ENCODE measurements at places on chromosomes 5 and 9.

GRCh38 chr9:107221321-107221720 lies 61.8 kb upstream of the RAD23B start:
- DNase-seq: no peak

GRCh38 chr9:136939996-136940525 lies 4.5 kb downstream of the FBXW5 start:
- DNase-seq: no peak

DNA sequence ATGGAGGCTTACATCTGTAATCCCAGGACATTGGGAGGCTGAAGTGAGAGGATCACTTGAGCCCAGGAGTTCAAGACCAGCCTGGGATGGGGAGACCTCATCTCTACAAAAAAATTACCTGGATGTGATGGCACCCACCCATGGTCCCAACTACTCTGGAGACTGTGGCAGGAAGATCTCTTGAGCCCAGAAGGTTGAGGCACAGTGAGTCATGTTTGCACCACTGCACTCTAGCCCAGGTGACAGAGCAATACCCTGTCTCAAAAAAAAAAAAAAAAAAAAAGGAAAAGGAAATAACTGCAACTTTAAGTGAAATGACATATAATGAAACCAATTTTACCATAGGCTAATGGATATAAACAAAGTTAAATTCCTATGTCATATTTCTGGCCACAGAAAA lies 152.1 kb upstream of the DHFR start:
- no peak for DNase-seq

- DNase-seq: no peak
These were observed 52.4 kb downstream of the FSD1L start for GRCh38 chr9:105500108-105500766.

DNA sequence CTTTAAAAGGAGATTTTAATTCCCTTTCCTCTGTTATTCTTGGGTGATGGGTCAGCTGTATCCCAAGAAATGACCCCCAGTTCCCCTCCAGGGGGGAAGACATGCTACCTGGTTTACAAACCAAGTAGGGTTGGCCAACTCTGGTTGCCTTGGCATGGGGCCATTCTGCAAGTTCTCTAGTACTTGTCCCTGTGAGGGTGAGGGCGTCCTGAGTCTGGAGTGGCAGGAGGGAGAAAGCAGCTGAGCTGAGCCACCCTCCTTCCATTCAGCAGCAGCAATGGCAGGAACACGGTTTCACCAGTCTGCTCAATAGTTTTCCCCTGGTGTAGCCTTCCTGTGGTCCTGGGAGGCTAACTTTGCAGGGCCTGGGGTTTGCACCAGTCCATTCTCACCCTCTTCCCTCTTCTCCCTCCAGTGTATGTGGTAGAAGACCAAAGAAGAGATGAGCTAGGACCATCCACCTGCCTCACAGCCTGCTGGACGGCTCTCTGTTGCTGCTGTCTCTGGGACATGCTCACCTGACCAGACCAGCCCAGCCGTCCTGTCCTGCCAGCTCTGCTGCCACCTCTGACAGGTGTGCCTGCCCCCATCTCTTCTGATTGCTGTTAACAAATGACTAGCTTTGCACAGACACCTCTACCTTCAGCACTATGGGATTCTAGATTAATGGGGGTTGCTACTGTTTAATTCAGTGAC lies 59.9 kb downstream of the PFDN1 start:
- no peak for DNase-seq

- peak; percentile 73 for DNase-seq
These were observed 802 bp downstream of the CCDC107 start for GRCh38 chr9:35658968-35659220.

GRCh38 chr9:16060436-16061129 lies 507.7 kb downstream of the CCDC171 start:
- DNase-seq: no peak

DNA sequence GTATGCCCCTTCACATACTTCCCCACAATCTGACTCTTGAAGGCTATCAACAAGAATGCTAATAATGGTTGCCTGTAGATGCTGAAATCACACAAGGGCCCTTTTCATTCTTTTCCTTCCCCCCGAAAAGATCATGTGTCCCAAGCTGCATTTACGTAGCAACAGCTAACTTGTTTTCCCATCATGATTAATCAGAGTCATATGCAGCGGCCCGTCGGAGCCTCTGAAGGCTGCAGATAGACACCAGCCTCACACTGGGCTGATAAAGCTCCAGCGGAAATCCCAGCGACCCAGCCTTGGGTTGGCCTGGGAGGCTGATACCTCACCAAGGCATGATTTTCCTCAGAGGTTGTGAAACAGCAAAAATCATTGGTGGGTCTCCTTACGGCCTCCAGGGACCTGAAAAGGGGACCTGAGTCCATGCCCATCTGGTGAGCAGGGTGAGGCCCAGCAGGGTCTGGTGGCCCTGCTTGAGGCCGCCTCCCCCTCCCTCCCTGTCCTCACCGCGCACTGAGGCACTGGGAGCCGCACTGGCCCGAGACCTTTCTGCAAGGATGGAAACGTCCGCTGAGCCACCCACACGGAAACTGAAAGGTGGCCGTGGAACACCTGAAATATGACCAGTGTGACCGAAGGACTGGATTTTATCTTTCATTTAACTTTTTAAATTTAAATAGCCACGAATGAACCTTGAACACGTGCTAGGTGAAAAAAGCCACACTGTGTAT lies 114.2 kb upstream of the PHYKPL start:
- DNase-seq: no peak

DNA sequence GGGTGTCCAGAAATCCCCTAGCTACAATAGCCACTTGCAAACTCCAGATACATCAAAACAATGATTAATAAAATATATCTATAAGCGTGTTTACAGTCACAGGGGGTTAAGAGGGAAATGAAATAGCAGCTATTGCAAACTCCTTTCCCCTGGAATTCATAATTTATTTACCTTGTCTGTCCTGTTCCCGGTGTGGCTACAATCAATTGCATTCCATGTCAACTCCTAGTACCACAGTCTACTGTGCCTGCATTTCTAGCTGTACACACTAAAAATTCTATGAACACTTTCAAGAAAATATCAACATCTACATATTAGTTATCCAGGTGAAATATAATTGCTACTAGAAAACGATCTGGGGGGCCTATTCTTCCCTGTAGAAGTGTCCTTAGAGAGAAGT lies 217.6 kb downstream of the ELAVL2 start:
- no peak for DNase-seq

GRCh38 chr5:7395947-7396712 lies at the start of gene ADCY2:
Gene ADCY2, plus strand, starts transcription at chr5:7396138. Its CDS starts 159 bp downstream, at chr5:7396297.
- peak; percentile 55 for DNase-seq

DNA sequence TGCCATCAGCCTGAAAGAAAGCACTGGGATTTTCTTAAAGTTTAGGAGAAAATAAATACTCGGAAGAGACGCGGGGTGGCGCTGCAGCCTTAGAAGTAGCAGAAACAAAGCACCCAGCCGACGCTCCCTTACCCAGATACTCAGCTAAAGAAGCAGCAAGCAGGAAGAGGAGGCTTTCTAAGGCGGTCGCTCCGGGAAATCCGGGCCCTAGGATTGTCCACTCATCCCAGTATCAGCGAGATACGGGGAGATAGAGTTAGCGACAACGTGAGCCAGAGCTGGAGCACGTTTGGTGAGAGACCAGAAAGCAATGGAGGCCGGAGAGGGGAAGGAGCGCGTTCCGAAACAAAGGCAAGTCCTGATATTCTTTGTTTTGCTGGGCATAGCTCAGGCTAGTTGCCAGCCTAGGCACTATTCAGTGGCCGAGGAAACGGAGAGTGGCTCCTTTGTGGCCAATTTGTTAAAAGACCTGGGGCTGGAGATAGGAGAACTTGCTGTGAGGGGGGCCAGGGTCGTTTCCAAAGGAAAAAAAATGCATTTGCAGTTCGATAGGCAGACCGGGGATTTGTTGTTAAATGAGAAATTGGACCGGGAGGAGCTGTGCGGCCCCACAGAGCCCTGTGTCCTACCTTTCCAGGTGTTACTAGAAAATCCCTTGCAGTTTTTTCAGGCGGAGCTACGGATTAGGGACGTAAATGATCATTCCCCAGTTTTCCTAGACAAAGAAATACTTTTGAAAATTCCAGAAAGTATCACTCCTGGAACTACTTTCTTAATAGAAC lies at the start of gene PCDHB2:
PCDHB2 (plus strand) TSS at position 135 of the 782 bp plus-strand sequence; CDS start at position 311, 176 bp downstream.
- peak; percentile 79 for DNase-seq

DNA sequence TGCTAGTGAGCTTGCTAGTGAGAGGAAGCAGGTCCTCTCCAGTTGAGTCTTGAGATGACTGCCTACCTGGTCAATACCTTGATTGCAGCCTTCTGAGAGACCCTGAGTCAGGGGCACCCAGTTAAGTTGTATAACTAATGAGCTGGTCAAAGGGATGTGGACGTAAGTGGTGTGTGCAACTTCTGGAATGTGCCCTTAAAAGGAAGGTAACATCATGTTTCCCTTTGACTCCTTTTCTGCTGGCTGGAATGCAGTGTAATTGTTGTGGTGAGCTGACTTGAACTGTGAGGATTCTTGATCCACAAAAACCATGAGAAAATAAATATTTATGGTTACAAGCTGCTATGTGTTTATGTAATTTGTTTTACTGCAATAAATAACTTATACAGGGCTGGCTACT lies 2.4 kb upstream of the SNX2 start:
- DNase-seq: no peak

- no peak for DNase-seq
These were observed 102.1 kb downstream of the LURAP1L start for GRCh38 chr9:12876872-12877271.

- DNase-seq: no peak
These were observed 86.4 kb downstream of the ARRDC3 start for GRCh38 chr5:91296674-91297143.
